ENCODE measurements at places on chromosomes 5 and 9.

- no peak for DNase-seq
These were observed 94.5 kb downstream of the OSMR start for GRCh38 chr5:38940230-38940858.

- no peak for DNase-seq
These were observed 24.3 kb upstream of the PRDM9 start for GRCh38 chr5:23483090-23483489.

GRCh38 chr5:15363601-15364000 is 136.4 kb upstream of the FBXL7 start:
- no peak for DNase-seq

GRCh38 chr9:85895685-85896084 is 45.3 kb upstream of the NAA35 start:
- no peak for DNase-seq

DNA sequence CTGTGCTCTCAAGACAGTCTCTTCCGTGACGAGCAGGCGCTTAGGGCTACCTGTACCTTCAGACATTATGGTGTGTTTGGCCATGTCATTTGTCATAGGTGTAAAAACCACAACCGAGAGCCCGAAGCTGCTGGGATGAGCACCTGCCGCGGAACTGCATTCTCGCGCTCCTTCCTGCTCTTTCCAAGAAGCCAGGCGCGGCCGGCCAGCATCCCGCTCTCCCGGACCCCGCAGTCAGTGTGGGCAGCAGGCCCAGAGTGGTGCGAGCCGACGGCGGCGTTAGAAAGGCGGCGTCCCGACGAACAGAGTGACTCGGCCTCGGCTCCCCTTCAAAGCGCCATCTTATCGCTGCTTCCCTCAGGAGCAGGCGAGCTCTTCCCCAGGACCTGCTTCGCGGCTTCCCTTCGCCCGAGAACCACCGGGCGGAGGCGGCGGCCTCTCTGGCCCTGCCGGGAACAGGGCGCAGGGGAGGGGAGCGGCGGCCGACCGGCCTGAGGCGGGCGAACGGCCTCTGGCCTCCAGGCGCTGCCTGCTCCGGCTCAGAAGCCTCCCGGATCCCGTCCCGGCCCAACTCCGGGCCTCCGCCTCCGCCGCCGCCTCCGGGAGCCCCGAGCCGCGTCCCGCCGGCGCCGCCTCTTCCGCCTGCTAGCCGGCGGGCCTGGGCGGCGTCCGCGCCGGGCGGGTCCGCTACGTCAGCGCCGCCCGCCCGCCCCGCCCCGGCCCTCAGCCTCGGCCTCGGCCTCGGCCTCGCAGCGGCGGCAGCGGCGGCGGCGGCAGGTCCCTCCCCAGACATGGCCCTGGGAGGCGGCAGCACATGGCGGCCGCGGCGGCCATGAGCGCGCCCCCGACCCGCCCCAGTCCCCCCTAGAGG is at the start of gene FAM120A:
Gene FAM120A (plus strand): TSS at position 741 of the 871 bp plus-strand sequence. CDS start 231 bp downstream, outside the sequence.
- DNase-seq: peak; percentile 26

DNA sequence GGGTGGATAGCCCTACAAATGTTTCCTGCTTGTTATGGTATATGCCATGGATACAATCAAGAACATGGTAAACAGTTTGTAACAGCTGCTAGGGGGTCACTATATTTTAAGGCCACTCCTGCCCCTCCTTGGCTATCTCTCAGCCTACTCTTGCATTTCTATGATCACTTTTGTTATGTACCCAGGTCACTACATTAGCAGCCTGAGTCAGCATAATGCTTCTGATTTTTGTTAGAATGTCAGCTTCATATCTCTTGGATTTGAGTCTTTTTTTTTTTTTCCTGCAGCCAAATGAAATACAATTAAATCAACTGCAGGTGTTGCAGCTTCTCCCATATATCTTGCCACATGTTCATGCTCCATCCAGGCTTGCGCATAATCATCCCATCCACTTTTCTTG is 629.7 kb upstream of the GRAMD2B start:
- DNase-seq: no peak

- DNase-seq: no peak
These were observed 47.0 kb downstream of the SH3GL2 start for GRCh38 chr9:17625644-17626388.

- DNase-seq: peak; percentile 77
These were observed 948 bp upstream of the FAM53C start for GRCh38 chr5:138336952-138337684.

- peak; percentile 17 for DNase-seq
These were observed 79.7 kb upstream of the FCN2 start for GRCh38 chr9:134800791-134801339.

DNA sequence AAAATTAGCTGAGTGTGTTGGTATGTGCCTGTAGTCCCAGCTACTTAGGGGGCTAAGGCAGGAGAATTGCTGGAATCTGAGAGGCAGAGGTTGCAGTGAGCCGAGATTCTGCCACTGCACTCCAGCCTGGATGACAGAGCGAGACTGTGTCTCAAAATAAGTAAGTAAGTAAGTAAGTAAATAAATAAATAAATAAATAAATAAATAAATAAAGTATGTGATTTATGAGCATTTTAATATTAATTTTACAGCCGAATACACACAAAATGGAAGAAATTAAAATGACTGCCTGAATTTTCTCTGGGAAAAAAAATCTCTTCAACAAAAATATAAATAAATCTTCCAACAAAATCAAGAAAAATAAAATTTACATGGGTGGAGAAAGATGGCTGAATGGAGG is 740.7 kb downstream of the CDH18 start:
- DNase-seq: no peak

- DNase-seq: no peak
These were observed 70.6 kb upstream of the S1PR3 start for GRCh38 chr9:88920645-88921044.

DNA sequence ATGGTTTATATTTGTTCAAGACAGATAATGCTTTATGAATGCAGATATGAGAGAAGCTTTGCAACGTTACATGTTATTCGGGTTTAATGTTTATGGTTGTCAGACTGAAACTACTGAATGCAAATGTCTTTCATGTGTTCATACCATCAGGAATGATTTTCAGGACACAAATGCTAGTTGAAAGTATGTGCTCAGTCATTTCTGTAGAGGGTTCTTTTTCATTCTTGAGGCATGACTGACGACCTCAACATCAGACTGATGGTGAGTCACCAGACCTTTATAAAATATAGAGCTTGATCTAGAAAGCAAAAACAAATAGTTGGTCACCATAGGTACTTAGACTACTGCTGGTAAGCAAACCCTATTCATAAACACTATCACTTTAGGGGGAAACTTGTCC is 287.3 kb upstream of the NUDT12 start:
- DNase-seq: no peak

DNA sequence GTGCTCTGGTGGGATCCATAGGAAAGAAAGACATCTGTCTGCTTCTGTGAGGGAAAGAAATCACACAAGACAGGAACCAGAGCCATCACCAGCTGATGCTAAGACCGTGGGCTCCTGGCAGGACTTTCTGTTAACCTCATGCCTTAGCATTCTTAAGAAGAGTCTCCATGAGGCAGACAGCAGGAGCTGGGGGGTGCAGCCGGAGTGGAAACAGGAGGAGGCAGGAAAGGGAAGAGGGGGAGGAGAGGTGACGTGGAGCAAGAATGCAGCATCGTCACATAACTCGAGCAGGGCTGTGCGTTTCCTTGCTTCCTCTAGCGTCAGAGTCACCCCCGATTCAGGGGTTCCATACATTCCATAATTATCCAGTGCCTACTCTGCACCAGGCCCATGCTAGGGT is 53.6 kb downstream of the ERGIC1 start:
- DNase-seq: no peak

GRCh38 chr5:2193542-2194235 is 311.0 kb upstream of the IRX4 start:
- DNase-seq: no peak

GRCh38 chr9:79011461-79011860 is 560.3 kb upstream of the TLE4 start:
- DNase-seq: no peak

DNA sequence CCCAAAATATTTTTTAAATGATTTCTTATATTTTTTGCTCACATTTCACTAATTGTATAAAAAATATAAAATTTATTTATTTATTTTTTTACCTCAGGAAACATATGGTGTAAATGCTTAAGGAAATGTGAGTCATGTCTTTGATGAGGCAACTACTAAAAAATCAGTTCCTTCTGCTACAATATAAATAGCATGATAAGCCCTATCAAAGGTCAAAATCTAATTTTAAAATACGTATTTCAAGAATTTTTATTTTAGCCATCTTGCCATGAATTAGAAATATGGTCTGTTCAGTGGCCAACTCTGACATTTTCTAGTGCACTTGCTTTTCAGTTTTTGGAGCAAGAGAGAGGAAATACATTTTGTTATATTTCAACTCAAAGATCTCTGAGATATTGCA is 50.5 kb downstream of the PDE4D start:
- no peak for DNase-seq

DNA sequence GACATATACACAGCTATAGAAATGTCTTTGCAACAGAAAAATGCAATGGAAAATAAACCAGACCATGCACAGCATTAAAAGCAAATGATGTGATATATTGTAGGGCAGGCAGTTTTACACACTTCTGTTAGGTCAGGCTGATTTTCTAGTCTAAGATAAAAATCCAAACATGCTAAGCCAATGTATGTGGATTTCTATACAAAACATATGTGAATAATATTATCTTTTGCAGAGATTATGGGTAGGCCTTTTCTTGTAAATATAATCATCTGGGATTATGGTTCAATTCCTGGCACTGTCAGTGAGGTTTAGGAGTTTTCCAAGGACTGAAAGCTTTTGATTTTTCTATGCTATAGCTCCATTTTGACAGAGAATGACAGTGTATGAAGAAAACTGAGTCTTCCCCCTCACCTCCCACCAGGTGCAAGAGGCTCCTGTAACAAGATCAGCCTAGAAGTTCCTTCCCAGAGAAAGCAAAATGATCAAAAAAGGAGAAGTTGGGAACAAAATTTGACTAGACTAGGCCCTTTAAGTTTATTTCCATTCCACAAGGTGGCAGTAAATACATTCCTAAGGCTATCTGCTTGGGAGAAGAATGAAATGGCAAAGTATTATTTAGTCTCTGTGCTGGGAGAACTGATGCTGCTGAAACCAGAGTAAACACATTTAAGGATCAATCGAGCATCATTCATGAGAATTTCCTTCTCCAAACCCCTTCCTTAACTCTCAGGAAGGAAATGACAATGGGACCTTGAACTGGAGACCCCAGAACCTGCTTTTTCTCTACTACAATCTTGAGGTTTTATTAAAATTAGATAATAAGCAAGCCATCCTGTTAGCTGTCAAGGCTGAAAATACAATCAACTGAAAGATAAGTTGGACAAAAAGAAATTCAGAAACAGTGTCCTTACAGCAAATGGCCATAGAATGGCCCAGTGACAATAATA is 133.0 kb upstream of the TUT7 start:
- DNase-seq: no peak

DNA sequence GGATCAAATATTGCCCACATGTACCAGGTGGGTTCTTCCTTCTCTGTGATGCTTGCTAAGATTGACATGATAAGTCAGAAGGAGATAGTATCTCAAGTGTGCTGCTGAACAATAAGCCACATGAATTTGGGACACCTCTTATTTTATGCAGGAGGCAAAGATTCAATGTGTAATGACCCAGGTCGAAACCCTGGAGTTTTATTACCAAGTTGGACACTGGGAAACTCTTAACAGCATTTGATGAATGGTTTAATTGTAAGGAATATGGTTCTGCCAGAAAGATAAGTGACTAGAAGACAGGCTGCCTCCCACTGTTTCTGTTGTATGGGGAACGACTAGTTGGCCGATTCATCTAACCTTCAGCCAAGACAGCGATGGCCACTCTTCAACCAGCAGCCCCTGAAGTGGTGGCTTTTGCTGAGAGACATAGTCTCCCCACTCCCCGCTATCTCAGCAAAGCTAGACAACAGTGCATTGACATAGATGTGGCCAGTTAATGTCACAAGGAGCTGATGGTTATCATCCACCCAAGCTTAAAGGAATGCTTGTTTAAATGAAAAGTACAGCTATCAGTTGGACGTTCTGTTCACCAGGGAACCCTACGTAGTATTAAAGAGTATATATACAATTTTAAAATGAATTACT is 407.7 kb downstream of the KDM4C start:
- DNase-seq: no peak

DNA sequence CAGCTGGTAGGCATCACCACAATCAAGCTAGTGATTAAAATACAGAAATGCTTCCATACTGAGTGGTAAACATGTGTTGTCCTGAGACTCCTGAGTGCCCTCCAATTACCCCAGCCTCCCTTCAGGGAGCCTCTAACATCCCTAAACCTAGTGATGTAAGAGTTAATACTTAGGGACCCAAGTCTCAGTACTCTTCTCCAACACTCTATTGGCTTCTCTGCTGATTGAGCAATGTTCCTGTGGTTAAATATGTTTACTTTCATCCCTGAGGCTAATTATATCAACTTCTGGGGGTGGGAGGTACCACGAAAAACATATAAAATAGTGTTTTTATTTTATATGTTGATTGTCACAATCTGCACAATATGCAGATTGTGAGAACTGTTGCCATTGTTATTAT is 5.0 kb downstream of the GRXCR2 start:
- DNase-seq: no peak

DNA sequence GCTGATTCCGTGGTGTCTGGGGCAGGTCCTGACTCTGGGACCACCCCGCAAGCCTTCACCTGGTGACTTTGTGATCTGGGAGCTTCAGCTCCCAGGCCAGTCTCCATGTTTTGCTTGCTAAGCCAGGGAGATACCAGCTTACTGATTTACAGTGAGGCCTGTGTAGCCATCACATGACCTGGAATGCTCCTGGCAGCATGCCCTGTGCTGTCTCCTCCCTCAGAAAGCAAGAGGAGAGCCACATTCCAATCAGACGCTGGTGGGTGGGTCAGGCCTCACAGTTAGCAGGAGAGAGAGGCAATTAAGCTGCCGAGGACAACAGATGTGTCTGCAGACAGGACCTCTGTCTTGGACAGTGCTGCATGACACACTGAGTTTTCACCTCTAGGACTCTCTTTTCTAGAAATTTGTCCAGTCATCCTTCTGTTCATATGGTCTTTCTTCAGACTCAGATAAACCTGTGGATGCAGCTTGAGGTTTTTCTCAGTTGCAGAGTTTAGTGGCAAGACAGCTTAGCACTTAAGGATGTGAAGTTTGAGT is 24.4 kb upstream of the GRPEL2 start:
- DNase-seq: peak; percentile 87

DNA sequence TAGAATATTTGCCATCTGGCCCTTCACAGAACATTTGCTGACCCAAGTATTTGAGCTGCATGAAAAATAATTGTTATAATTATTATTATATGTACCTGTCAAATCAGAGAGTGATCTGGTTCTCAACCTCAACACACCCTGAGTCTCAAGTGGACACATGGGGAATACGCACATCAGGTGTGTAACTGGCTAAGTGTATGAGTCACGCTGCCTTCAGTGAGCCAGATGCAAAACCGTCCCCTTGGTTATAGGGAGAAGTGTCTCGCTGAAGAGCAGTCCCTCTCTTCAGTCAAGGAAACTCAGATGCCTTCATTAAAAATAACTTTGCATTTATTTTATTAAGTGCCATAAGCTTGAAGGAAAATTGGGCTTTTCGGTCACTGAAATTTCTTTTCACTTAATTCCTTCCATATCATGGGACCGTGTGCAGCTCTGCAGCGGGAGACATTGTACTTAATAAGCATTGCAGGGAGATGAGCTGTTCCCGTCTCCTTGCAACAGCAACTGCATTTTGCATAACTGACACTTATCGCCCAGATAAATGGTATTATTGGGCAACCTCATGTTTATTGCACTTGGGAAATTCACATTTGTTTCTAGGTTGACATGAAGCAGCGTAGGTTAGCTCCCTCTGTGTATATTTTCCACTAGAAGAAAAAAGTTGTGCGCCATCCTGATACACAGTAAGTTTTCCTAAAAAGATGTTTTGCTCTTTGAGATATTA is 512.3 kb upstream of the DAP start:
- DNase-seq: no peak

GRCh38 chr5:81665795-81666194 is 85.1 kb downstream of the SSBP2 start:
- DNase-seq: no peak
